ENCODE measurements at places on chromosomes 12 and 14.

DNA sequence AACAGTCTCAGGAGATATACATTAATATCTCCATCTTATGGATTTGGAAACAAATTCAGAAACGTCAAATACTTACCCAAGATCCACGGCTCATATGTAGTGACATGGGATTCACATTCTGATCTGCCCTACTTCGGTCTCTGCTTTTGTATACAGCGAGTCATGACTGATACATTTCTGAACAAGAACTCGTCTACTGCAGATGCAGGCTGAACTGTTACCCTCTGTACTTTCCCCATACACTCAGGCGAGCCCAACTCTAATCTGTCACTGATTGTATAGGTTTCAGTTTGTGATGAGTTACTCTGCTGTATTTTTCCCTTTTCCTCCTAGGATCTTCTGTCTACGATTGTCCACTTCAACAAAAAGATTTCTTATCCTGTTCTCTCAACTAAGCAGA is 441.6 kb downstream of the CCDC91 start:
- DNase-seq: no peak

DNA sequence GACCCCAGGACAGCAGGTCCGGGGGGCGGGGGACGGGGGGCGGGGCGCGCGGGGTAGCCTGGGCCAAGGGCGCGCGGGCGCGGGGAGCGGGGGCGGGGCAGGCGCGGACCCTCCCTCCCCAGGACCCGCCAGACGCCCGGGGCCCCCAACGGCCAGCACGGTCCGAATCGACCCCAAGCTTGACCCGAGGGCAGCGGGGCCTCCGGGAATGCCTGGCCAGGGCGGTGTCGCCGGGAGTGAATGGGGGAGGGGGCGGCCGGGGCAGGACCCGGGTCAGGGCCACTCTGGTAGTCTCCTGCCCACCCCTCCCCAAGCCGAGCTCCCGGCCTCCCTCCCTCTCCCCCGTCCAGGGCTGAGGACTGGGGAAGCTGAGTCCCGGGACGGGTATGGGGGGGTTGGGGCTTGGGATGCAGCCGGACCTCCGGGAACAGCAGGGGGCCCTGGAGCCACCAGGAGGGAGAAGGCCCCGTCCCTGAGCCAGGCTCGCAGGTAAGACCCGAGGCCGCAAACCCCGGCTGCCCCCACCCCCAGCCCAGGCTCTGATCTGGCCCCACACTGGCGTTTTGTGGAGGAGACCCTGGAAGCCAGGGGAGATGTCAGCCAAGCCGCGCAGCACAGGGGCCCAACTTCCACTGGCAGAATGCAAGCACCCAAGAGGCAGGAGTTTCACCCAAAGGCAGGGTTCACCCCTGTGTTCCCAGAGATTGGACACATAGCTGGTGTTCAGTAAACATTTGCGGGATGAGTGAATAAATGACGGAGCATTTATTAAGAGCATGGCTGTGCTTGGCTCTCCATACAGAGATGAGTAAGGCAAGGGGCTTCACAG is 545 bp upstream of the GALNT9 start:
- no peak for DNase-seq

DNA sequence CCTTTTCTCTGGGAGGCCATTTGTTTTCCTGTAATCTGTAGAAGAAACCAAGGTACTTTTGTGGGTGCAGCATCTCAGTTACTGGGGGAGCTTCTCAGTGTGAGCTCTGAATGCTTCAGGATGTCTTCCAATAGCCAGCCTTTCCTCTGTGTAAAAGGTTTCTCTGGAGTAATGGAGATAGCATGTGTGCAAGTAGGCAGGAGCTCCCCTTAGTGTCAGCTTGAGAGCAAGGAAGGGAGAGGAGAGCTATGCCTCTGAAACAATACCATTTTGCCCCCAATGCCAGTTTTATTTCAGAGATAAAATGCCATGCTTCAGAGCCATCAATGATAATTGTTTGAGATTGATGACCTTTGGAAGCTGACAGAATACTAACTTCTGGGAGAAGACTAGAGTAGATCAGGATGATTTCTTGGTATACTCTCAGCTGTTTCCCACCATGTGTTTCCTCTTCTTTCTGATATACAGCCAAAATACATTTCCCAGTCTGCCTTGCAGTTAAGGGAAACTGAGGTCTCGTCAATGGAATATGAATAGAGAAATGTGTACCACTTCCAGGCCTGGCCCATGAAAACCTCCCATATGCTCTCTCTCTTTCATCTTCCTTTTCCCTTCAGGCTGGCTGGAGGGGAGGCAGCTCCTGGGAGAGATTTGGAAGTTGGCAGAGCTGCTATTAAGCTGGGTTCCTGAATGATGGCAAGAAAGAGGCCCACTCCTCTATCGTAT is 125.7 kb downstream of the CRADD start:
- DNase-seq: no peak

GRCh38 chr12:76820888-76821482 is 57.1 kb downstream of the ZDHHC17 start:
- no peak for DNase-seq

- DNase-seq: no peak
Measured at GRCh38 chr12:60947533-60947932, 1312.7 kb upstream of the USP15 start.
